Activated T-cell treated with anti-CD3 and anti-CD28 coated beads for 48 hours (primary cell): ENCODE measurements at places on chromosomes 2 and 18.

DNA sequence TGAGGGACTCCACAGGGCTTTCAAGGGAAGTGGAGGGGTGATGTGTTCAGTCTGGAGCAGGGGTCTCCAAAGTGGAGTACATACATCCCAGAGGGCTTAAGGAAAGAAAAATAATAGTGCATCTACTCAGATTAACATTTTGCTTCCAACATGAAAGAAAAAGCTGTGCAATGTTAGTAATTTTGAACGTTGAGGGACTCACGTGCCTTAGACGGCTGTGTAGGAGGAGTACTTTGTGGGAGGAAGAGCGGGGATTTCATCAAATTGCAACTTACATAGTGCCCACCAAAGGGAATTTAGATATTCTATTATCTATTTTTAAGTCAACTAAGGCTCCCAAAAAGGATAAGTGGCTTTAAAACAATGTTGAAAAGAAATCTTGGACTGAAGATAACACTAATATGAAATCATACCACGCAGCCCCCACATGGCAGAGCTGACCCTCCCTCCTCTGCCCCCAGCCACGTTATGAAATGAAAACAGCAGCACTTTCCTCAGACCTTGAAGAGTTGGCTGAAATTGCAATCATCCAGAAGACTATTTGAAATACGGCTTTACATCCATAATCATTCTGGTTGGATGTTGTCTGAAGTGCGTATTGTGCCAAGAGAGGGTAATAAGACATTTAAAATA lies 42.9 kb downstream of the MEX3C start:
- no peak for DNase-seq

GRCh38 chr2:203732092-203732952 lies 25.9 kb downstream of the CD28 start:
- no peak for DNase-seq

DNA sequence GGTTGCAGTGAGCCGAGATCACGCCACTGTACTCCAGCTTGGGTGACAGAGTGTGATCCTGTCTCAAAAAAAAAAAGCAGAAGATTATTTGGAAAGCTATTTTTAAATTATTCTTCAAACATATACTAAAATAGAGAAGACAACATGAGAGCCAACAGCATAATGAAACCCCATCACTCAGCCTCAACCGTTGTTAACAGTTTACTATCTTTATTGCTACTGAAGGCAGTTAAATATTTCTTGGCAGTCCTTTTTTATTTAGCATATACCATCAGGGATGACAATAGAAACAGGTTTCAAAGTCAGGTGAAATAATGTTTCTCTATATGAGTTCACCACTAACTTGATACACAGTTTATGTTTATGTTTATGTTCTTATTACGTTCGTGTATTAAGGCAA lies 157.2 kb downstream of the NEDD4L start:
- DNase-seq = no peak

GRCh38 chr2:224751996-224752698 lies 36.0 kb upstream of the CCDC195 start:
- DNase-seq = no peak

DNA sequence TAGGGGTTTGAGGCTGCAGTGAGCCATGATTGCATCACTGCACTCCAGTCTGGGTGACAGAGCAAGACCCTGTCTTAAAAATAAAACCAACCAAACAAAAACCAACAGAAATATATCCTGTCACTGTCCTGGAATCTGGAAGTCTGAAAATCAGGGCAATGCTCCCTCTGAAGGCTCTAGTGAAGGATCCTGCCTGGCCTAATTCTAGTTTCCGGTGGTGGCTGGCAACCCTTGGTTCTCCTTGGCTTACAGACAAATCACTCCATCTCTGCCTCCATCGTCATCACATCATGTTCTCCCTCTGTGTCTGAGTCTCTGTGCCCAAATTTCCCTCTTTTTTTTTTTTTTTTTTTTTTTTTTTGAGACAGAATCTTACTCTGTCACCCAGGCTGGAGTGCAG lies 15.9 kb upstream of the VPS4B start:
- DNase-seq = no peak

DNA sequence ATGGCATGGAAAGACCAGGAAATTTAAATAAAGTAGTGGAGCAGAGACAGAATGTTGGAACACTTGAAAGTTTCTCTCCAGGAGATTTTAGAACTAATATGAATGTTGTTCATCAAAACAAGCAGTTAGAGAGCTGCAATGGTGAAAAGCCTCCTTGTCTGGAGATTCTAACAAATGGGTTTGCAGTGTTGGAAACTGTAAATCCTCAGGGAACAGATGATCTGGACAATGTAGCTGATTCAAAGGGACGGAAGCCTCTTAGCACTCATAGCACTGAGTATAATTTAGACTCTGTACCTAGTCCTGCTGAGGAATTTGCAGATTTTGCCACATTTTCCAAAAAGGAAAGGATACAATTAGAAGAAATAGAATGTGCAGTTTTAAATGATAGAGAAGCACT lies 27.7 kb downstream of the AFTPH start:
- DNase-seq = no peak

DNA sequence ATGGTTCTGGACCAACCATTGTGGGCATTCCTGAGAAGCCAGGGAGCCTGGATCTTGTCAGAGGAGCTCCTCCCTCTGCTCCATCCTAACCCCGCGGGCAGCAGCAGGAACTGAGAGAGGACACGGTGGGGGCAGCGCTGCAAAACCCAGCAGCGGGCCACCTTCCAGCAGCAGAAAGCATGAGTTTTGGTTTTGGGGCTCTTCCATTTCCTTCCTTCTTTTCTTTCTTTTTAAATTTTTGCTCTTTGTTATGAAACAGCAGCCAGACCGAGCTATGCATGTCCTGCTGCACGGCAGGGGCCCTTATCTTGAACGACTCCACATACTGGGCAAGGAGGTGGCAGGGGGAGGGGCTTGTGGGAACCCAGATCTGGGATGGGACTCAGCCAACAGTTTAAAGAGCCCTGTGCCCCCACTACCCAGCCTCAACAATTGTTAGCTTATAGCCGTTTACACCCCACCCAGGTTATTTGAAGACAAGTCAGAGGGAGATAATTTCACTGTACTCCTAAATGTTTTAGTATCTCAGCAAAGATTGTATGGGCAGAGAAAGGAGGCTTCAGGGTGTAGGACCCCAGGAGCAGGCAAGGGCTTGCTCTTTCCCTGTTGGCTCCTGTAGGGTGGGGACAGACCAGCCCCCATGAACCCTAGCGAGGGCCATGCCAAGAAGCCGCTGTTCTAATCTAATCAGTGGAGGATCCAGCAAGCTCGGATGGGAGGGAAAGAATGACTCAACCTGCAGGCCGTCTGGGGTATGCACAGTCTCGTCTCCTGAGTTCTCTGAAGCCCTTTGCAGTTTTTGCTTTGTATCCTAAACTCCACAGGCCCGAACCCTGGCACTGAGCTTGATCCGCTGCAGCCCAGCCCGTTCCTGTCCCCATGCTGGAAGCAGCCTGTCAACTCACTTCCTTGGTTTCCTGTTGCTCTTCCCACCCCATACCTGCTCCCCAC lies 75.3 kb downstream of the LRRFIP1 start:
- no peak for DNase-seq

DNA sequence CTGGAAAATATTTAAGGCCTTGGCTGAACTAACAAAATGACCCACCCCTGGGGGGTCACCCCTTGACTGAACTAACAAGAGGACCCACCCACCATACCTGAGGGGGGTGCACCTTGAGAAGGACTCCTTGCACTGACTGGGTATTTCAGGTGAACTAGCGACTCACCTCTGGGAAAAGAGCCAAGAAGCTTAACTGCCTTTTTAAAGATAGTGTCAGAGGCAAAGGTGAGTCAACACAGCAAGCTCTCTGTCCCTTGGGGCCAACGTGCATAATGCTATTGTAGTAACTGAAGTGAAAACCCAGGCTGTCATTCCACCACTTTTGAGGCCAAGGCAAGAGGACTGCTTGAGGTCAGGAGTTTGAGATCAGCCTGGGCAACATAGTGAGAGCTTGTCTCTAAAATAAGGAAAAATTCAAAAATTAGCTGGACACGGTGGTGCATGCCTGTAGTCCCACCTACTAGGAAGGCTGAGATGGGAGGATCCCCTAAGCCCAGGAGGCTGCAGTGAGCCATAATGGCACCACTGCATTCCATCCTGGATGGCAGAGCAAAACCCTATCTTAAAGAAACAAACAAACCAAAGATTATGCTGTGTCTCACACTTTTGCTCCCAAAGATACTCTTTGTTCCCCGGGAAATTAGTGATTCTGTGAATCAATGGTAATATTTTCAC lies 36.4 kb upstream of the ZCCHC2 start:
- peak; percentile 21 for DNase-seq

GRCh38 chr2:128318776-128319464 lies at the start of gene HS6ST1:
TSS of gene HS6ST1 (minus strand) at chr2:128318868. CDS start at chr2:128318563, 305 bp downstream.
- peak; percentile 91 for DNase-seq

- no peak for DNase-seq
Measured at GRCh38 chr18:21289827-21290226, 47.8 kb downstream of the GREB1L start.

- no peak for DNase-seq
Measured at GRCh38 chr2:15782769-15783294, 157.5 kb upstream of the MYCN start.

DNA sequence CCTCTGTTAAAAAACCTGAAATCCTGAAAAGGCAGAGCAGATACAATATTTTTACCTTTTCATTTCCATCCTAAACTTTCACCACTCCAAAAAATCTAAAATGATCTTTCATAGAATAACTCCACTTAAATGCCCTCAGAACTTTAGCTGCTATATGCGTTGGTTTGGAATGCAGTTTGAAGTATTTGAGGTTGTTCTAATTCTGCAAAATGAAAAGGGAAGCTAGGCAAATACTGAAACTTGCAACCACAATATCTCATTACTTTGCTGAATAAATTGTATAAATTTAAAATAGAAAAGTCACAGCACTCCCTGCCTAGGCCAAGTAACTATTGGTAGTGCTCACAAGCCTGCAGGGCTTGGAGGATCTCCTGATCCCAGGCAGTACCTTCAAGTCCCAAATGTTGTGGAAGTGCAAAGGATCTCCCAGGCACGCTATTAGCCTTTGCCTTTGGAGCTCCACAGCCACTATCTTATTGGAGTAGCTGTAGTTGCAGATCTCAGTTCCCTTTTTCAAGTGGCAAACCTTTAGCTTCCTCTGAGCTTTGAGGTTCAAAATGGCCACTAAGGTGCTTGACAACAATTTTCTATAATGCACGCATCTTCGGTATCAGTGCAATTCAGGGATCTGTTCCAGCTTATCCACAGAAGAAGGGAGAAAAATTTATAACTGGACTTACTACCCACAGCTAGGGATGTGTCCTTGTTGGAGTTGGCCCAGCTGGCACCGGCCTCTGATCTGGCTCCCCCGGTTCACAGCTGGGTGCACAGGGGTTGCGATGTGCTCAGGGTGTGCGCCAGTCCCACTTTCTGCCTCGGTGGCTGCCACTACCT lies 43.4 kb upstream of the ANKRD62 start:
- no peak for DNase-seq

DNA sequence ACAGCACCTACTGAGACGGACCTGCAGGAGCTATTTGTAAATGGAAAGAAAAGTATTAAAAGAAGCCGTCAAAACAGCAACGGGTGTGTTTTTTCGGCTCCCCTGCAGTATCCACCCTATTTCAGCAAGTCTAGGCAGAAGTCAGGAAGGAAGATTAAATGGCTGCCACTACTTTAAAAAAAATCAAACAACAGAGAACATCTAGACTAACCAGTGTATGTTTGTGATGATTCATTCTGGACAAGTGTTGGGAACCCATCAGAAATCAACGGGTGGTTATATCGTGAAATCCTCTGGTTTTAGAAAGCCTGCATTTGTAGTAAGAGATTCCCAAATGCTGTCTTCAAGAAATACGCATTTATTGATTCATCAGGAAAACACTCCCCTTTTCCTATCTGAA lies 9.0 kb downstream of the PMAIP1 start:
- no peak for DNase-seq

GRCh38 chr2:203360833-203361430 lies 32.7 kb downstream of the ABI2 start:
- DNase-seq = no peak

GRCh38 chr2:109031476-109032228 lies 42.6 kb upstream of the EDAR start:
- peak; percentile 46 for DNase-seq

- no peak for DNase-seq
Measured at GRCh38 chr2:71789556-71790204, 336.3 kb downstream of the DYSF start.

GRCh38 chr2:62803961-62804360 lies 98.4 kb downstream of the EHBP1 start:
- no peak for DNase-seq

- DNase-seq = no peak
Measured at GRCh38 chr2:141618457-141618856, 512.4 kb downstream of the LRP1B start.

GRCh38 chr2:204022550-204022949 lies 86.0 kb downstream of the ICOS start:
- no peak for DNase-seq

GRCh38 chr2:107323946-107324565 lies 438.1 kb upstream of the ST6GAL2 start:
- DNase-seq = no peak

GRCh38 chr18:8816816-8817215 lies 111.5 kb downstream of the MTCL1 start:
- no peak for DNase-seq

GRCh38 chr2:201275990-201276389 lies 15.7 kb downstream of the CASP8 start:
- no peak for DNase-seq

DNA sequence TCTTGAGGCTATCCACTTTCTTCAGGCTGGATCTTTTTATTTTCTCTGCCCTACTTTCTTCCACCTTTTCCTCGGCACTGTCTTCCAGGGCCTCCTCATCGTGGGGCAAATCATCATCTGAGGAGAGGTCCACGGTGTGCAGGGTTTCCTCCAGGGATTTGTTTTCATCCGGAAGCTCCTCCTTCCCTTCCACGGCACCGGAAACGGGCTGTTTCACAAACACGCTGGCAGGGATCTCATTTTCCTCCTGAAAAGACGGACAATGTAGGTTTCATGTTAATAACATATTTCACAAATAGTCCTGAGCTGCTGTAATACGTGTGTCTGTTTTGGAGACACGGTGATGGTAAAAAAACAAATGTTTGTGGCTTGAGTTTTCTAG lies 10.4 kb downstream of the CAVIN2 start:
- DNase-seq = no peak

DNA sequence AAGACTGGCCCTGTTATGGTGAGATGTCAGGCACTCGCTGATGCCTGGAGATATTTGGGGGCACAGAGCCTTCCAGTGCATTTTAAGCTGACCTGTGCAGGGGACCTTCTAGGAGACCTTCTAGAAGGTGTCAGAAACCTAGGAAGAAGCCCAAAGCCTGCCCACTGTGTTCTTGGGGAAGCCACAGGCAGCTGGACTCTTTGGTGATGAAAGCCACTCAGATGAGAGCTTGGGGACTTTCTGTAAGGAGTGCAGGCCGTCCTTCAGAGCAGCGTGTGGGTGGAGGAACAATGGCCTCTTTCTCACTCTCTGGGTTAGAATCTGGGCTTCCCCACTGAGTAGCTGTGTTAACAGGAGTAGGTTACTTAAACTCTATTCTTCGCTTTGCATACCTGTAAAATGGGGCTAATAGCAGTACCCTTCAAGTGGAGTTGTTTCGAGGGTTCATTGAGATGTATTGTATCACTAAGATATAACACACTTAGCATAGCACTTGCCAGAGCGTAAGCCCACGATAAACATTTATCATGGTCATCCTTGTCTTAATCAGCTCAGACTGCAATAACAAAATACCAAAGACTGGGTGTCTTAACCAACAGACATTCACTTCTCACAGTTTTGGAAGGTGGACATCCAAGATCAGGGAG lies 322.3 kb upstream of the EPAS1 start:
- DNase-seq = no peak
